Activated T-helper 2 cell treated with anti-CD3 and anti-CD28 coated beads, Interferon-gamma antibody, Interleukin-2, Interleukin-4, amounts not matched to agents 10 μg/mL and 5 μg/mL and 100 μg/mL, durations not matched to agents 14 hours and 24 hours and 36 hours (primary cell): ENCODE measurements at places on chromosomes 12 and 14. TPM values are rescaled to one million over a fixed set of nuclear protein-coding genes. Genes with fewer than 3 reads are reported as not detected.

ACOT2 gene
- 10.1 and 12.3 TPM in 2 replicates for total RNA-seq

WNK1 gene
- total RNA-seq = 146 and 157 TPM in 2 replicates

DNA sequence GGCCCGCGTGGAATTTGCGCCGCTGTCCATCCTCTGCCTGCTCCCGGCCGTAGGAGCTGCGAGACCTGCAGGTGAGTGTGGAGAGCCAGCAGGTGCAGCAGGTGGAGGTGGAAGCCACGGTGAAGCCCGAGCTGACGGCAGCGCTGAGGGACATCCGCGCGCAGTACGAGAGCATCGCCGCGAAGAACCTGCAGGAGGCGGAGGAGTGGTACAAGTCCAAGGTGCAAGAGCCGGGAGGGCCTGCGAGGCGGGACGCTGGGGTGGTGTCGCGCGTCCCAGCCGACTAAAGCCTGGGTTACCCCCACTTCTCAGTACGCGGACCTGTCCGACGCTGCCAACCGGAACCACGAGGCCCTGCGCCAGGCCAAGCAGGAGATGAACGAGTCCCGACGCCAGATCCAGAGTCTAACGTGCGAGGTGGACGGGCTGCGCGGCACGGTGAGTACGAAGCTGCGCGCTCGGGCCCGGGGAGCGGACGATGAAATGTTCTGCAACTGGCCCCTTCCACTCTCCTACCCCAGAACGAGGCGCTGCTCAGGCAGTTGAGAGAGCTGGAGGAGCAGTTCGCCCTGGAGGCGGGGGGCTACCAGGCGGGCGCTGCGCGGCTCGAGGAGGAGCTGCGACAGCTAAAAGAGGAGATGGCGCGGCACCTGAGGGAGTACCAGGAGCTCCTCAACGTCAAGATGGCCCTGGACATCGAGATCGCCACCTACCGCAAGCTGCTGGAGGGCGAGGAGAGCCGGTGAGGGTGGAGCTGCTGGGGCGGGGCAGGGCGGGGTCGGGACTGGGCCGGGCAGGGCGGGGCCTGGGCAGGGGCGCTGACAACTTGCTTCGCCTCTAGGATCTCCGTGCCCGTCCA, 2.1 kb downstream of the PRPH start:
- H3K27ac ChIP-seq = no peak overlapping the region
- H3K27me3 ChIP-seq = peaks cover 46% of the 10 kb centered on the region
- peak overlapping the region; percentile 57 for H3K4me3 ChIP-seq

GRCh38 chr14:62921466-62921865, 123.8 kb downstream of the KCNH5 start:
- no peaks in the 10 kb centered on the region for H3K4me1 ChIP-seq
- H3K27me3 ChIP-seq = no peaks in the 10 kb centered on the region
- no peak overlapping the region for H3K4me3 ChIP-seq
- H3K27ac ChIP-seq = no peak overlapping the region

GRCh38 chr14:89214221-89214965, 202.6 kb downstream of the FOXN3 start:
- H3K4me3 ChIP-seq = no peak overlapping the region
- peaks cover 29% of the 10 kb centered on the region for H3K36me3 ChIP-seq
- no peak overlapping the region for H3K27ac ChIP-seq
- no peaks in the 10 kb centered on the region for H3K27me3 ChIP-seq
- no peak for DNase-seq

- DNase-seq = no peak
- H3K4me3 ChIP-seq = no peak overlapping the region
- no peaks in the 10 kb centered on the region for H3K4me1 ChIP-seq
Measured at GRCh38 chr14:55477680-55478079, 37.3 kb upstream of the TBPL2 start.

DNA sequence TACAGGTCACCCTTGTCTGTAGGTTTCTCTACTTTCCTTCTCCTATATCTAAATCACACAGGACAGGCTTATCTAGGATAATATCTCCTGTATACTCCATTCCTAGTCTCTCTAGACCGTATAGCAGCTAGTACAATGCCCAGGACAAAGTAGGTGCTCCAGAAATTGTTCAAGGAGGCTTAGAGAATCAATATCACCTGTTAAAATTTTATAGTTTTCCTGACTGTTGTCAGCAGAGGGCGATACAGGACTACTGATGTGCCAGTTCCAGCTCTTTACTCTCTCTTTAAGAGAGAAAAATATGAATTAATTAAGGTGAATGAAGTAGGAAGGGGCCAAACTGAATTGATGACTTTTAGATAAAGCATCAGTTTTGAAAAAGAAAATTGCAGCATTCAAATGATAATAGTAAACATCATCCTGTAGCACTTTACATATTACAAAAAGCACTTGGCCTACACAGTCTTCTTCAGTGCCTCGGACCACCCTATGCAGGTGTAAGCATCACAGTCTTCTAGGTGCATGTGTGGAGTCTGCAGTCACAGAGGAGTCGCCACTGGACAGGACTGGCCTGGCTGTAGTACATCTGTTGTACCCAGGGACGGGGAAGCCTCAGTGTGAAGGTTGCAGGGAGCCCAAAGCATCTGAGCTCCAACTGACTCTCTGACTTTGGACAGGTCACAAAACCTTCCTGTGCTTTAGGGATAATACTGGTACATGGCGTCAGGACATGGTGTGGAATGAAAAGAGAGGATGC, 61.9 kb upstream of the MAX start:
- H3K4me1 ChIP-seq = peaks cover 31% of the 10 kb centered on the region
- H3K36me3 ChIP-seq = no peaks in the 10 kb centered on the region
- no peak for DNase-seq

- H3K27ac ChIP-seq = no peak overlapping the region
- H3K4me3 ChIP-seq = no peak overlapping the region
- peaks cover 2% of the 10 kb centered on the region for H3K27me3 ChIP-seq
- no peak for DNase-seq
- H3K4me1 ChIP-seq = no peaks in the 10 kb centered on the region
- no peaks in the 10 kb centered on the region for H3K36me3 ChIP-seq
Measured at GRCh38 chr12:65955452-65955851, 131.2 kb downstream of the HMGA2 start.

DNA sequence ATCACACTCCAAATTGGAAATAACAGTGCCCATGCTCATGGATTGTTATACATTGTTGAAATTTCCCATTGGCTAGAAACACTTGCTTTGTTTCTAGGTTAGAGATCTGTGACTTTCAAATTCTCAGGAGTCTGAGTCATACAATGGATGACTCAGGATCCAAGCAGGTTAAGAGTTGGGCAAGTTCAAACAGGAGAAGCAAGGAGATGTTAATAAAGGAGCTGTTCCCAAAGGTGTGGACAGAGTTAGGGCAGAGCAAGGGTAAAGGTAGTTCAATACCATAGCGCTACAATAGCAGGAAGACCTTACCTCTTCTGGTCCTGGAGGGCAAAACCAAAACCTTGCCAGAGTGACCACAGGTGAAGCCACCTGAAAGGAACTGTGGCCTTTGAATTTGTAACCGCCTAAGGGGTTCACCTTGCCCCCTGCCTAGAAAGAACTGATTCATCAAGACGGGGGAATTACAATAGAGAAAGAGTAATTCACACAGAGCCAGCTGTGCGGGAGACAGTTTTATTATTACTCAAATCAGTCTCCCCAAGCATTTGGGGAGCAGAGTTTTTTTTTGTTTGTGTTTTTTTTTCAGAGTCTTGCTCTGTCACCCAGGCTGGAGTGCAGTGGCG, 4.2 kb upstream of the AMN1 start:
- peak overlapping the region; percentile 50 for H3K27ac ChIP-seq
- DNase-seq = no peak
- peaks cover 17% of the 10 kb centered on the region for H3K36me3 ChIP-seq
- H3K27me3 ChIP-seq = no peaks in the 10 kb centered on the region
- peaks cover 46% of the 10 kb centered on the region for H3K4me1 ChIP-seq

- no peaks in the 10 kb centered on the region for H3K27me3 ChIP-seq
- H3K27ac ChIP-seq = no peak overlapping the region
- no peak overlapping the region for H3K4me3 ChIP-seq
- peaks cover 54% of the 10 kb centered on the region for H3K36me3 ChIP-seq
Measured at GRCh38 chr14:95444132-95445129, 72.0 kb downstream of the SYNE3 start.

- no peak overlapping the region for H3K27ac ChIP-seq
- H3K27me3 ChIP-seq = no peaks in the 10 kb centered on the region
- no peak for DNase-seq
- no peak overlapping the region for H3K4me3 ChIP-seq
- peaks cover 4% of the 10 kb centered on the region for H3K4me1 ChIP-seq
Measured at GRCh38 chr14:65676361-65677014, 264.0 kb downstream of the FUT8 start.

- H3K27ac ChIP-seq = no peak overlapping the region
- DNase-seq = no peak
- H3K4me3 ChIP-seq = no peak overlapping the region
- H3K4me1 ChIP-seq = no peaks in the 10 kb centered on the region
- no peaks in the 10 kb centered on the region for H3K36me3 ChIP-seq
- H3K27me3 ChIP-seq = no peaks in the 10 kb centered on the region
Measured at GRCh38 chr14:32509632-32510187, 180.6 kb downstream of the AKAP6 start.

GRCh38 chr14:77268989-77269600, 1.9 kb downstream of the NGB start:
- no peaks in the 10 kb centered on the region for H3K4me1 ChIP-seq
- H3K36me3 ChIP-seq = no peaks in the 10 kb centered on the region
- DNase-seq = no peak
- H3K27ac ChIP-seq = no peak overlapping the region

- H3K27me3 ChIP-seq = peaks cover 11% of the 10 kb centered on the region
- H3K27ac ChIP-seq = no peak overlapping the region
- no peak overlapping the region for H3K4me3 ChIP-seq
Measured at GRCh38 chr14:73266317-73266716, 29.0 kb downstream of the PAPLN start.

DNA sequence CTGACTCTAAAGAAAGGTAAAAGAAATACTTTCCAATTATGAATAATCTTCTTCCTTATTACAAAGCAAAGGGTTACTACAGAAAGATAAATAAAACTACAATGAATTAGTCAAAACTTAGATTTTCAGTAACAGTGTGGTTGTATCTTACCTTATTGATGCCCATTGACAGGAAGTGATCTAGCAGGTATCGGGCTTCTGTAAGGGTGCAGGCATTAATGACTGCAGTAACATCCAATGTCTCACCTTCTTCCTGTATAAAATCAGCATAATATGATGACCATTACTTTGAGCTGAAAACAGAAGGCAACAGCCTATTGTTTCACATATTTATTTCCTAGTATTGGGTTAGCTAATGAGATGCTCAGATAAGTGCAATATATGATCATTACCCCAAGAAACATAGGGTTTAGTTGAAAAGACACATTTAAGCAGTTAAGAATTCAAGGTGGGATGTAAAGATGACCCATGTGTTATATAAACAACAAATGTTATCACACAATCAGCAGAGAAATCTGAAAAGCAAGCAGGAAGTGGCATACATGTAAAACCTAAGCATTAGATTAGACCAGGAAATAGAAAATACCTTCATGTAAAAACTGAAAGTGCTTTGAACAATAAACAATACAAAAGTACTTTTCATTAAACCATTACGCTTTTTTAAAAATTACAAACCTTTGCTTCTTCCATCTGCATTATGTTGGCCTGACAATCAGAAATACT, 111.2 kb downstream of the KIF21A start:
- no peak overlapping the region for H3K4me3 ChIP-seq
- no peak overlapping the region for H3K27ac ChIP-seq
- peaks cover 42% of the 10 kb centered on the region for H3K36me3 ChIP-seq
- H3K27me3 ChIP-seq = no peaks in the 10 kb centered on the region
- no peak for DNase-seq

DNA sequence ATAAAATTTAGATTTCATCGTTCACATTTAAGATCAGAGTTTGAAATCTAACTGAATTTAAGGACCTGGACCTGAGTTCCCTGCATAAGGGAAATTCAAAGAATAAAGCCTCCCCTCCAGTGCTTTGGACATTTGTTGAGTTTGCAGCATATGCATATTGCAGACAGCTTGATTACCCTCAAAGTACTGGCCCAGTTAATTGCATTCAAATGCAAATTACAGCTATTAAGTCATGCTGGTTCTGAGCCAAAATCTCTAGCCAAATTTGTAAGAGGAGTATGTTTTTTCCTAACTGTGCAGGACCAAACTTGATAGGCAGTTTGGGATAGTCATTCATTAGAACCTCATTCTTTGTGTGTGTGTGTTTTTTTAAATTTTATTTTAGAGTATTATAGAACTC, 9.1 kb upstream of the KIF21A start:
- H3K4me1 ChIP-seq = no peaks in the 10 kb centered on the region
- DNase-seq = no peak
- no peak overlapping the region for H3K4me3 ChIP-seq

GRCh38 chr12:48977290-48978281, 536 bp upstream of the WNT1 start:
- peak; percentile 61 for DNase-seq
- peaks cover 82% of the 10 kb centered on the region for H3K27me3 ChIP-seq
- H3K27ac ChIP-seq = peak overlapping the region; percentile 62

GRCh38 chr14:49640540-49641417, 5.7 kb upstream of the DNAAF2 start:
- peaks cover 61% of the 10 kb centered on the region for H3K36me3 ChIP-seq
- no peak overlapping the region for H3K4me3 ChIP-seq

DNA sequence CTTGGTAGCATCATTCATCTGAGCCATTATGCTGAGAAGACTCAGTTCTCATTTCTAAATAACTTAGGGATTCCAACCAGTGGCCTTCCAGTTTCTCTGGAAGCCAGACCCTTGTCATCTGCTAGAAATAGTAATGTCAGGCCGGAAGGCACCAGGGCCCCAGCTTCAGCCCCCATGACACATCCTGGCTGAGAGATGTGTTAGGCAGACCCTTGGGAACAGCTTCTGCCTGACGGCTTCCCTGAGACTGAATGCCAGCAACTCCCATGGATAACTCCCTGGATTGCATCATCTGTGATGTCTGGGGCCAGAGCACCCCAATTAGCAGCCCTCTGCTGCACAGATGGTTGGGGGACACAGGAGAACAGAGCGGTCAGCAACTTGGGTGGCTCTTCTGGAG, 583.5 kb upstream of the TBX3 start:
- no peak overlapping the region for H3K27ac ChIP-seq
- no peak for DNase-seq
- no peaks in the 10 kb centered on the region for H3K4me1 ChIP-seq
- no peak overlapping the region for H3K4me3 ChIP-seq
- H3K36me3 ChIP-seq = no peaks in the 10 kb centered on the region
- H3K27me3 ChIP-seq = no peaks in the 10 kb centered on the region

GRCh38 chr12:104058802-104059201, 5.5 kb upstream of the HCFC2 start:
- H3K36me3 ChIP-seq = no peaks in the 10 kb centered on the region
- peaks cover 8% of the 10 kb centered on the region for H3K4me1 ChIP-seq
- H3K4me3 ChIP-seq = no peak overlapping the region
- peaks cover 52% of the 10 kb centered on the region for H3K27me3 ChIP-seq
- DNase-seq = no peak
- no peak overlapping the region for H3K27ac ChIP-seq

- H3K27ac ChIP-seq = no peak overlapping the region
- no peak for DNase-seq
- peaks cover 2% of the 10 kb centered on the region for H3K4me1 ChIP-seq
- H3K4me3 ChIP-seq = no peak overlapping the region
Measured at GRCh38 chr14:68747393-68747792, 45.5 kb downstream of the ZFP36L1 start.
